ENCODE measurements at places on chromosomes 1 and 21.

DNA sequence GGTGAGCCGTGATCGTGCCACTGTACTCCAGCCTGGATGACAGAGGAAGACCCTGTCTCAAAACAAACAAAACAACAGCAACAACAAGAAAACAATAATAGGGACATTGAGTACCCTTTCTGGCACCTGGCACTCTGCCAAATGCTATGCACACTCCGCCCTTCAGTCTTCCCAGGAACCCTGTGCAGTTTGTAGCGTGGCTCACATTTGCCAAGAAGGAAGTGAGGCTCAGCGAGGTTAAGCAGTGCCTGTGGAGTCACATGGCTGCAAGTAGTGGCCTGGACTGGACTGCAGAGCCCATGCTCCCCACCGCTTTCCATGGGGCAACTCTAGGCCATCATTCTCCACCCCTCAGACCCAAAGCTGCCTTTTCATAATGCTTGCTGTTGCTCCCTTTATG, 5.3 kb upstream of the EVA1B start:
- H3K27ac ChIP-seq, result no peak overlapping the region
- H3K4me1 ChIP-seq, result peaks cover 17% of the 10 kb centered on the region
- H3K4me3 ChIP-seq, result no peak overlapping the region
- DNase-seq, result no peak

- no peaks in the 10 kb centered on the region for H3K36me3 ChIP-seq
- DNase-seq, result no peak
- no peak overlapping the region for H3K4me3 ChIP-seq
- peaks cover 13% of the 10 kb centered on the region for H3K4me1 ChIP-seq
Observed at GRCh38 chr21:41600961-41601572, 93.1 kb upstream of the TMPRSS2 start.

- H3K4me3 ChIP-seq, result no peak overlapping the region
- no peaks in the 10 kb centered on the region for H3K4me1 ChIP-seq
- no peak overlapping the region for H3K27ac ChIP-seq
Observed at GRCh38 chr1:172292840-172293239, 127.6 kb upstream of the C1orf105 start.

DNA sequence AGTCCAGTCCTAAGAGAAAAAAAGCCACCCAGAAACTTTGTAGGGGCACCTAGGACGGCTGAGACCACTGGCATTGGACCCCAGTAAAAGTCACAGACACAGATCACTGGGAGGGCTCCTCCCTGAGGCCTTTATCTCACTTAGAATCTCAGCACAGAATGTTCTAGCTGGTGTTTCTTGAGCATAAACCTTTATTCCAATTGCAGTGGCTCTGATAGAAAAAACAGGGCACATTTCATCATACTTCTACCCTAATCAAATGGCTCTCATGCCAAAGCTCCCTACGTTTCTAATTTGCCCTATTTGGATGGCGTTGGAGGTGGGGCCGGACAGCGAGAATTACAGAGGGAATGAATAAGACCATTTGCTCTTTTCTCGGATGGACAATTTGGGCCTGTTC, 53.8 kb downstream of the NGF start:
- no peaks in the 10 kb centered on the region for H3K27me3 ChIP-seq
- no peak overlapping the region for H3K4me3 ChIP-seq
- no peaks in the 10 kb centered on the region for H3K36me3 ChIP-seq
- no peak for DNase-seq
- no peak overlapping the region for H3K27ac ChIP-seq

DNA sequence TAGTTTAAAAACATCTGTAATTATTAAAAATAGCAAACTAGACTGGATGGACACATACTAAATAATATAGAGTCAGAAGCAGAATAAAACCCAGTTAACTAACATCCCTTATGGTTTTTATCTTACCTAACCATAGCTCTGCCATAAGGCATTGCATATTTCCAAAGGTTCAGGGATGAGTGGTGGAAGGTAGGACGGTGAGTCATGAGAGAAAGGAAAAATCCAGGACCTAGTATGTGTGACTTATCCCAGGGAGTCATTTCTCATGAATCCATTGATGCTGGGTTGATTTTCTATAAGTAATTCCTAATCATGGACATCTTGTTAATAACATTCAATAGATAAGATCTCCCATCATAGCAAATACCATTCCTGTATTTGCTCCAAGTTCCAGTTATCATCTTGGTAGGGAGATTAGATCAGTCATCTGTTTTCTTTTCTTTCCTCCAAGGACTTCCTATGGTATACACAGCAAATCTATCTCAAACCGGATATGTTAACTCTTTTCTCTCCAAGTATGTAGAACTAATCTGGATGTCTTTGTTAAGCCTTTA, 490.7 kb upstream of the B3GALT2 start:
- no peak overlapping the region for H3K27ac ChIP-seq
- H3K4me3 ChIP-seq, result no peak overlapping the region
- no peaks in the 10 kb centered on the region for H3K27me3 ChIP-seq
- no peaks in the 10 kb centered on the region for H3K36me3 ChIP-seq

DNA sequence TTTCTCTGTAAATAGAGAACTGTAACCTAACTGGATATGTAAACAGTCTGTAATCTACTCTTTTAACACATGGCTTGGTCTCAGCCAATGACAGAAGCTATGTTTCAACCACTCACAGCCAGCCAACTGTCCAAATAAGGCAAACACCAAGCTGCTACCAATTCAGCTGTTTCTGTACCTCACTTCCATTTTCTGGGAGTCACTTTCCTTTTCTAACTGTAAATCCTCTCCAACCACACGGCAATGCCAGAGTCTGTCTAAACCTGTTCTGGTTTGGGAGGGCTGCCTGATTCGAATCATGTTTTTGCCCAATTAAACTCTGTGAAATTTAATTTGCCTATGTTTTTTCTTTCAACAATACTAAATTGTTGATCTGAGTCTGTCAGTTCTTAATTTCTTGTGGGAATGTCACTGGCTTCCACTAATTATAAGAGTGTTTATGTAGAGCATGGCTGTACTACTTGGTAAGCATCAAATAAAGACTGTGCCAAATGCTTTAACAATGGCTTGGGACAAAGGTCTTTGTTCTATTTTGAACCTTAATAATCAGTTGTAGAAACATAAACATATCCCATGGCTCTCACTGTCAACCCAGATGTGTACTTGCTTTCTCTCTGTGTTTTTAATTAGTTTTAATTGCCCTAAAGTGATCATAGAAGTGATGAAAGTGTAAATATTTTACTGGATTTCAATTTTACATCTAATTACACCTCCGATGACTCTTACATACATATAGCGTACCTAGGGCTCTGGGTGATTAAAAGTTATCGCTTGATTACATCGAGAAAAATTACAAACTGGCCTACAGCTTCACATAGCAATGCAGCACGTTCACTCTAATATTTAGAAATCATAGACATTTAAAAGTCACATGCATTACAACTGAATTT, 1144.6 kb upstream of the TMPRSS15 start:
- H3K27ac ChIP-seq, result no peak overlapping the region
- no peak for DNase-seq
- peaks cover 5% of the 10 kb centered on the region for H3K27me3 ChIP-seq
- H3K4me3 ChIP-seq, result no peak overlapping the region
- peaks cover 6% of the 10 kb centered on the region for H3K4me1 ChIP-seq

DNA sequence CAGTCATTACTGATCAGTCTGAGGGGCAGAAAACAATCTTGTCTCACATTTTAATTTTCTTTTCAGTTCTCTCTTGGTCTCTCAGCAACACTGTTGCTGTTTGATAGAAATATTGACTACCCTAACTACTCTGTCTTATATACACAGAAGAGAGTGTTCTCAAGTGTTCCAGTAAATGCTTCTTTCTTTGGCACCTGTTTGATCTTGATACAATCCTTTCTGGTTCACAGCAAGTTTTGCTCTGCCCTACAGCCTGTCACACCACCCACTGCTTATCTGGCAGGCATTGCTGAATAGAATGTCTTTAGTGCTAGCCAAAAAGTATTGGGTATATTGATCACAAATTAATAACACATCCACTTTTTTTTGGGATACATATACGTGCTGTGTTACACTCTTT, 75.7 kb upstream of the WLS start:
- H3K36me3 ChIP-seq, result no peaks in the 10 kb centered on the region
- DNase-seq, result no peak
- H3K27ac ChIP-seq, result no peak overlapping the region
- H3K4me3 ChIP-seq, result no peak overlapping the region

- no peaks in the 10 kb centered on the region for H3K36me3 ChIP-seq
- no peak overlapping the region for H3K27ac ChIP-seq
- no peak overlapping the region for H3K4me3 ChIP-seq
- DNase-seq, result no peak
Observed at GRCh38 chr1:18939398-18940302, 16.8 kb downstream of the IFFO2 start.
